ENCODE measurements at places on chromosomes 3 and 15.
A peak's percentile ranks its signal among the peaks of the same experiment; 100 is the strongest.

DNA sequence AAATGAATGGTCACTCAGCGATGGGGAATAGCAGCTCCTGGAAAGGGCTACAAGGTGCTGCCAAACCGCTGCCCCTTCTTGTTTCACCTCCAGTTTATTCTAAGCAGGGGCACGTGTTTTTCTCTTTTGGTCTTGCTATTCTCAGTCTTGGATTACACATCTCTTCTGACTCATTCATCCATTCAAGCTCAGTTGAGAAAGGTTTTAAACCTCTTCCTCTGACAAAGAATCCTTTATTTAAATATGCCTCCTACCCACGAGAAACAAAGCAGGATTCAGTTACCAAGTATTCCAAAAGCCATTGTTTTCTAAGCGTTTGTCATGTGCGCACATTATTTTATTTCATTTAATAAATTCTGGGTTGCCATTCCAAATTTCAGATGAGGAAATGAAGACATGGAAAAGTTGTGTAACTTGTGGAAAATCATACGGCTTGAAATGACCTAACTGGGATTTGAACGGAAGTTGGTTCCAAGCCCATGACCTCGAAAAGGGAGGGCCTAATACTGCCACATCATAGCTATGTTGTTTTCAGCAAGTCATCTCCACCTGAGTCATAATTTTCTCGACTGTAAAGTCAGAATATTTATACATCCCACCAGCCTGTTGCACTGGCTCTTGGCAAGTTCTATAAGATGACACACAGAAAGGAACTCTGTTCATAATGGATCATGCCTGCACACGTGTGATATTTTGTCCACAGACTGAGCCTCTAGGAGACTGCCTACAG is 292.0 kb upstream of the SLCO3A1 start:
- no peak for DNase-seq

GRCh38 chr15:74270854-74271520 is 34.9 kb downstream of the CCDC33 start:
- no peak for DNase-seq

GRCh38 chr15:75202251-75203016 is 752 bp downstream of the C15orf39 start:
- DNase-seq = peak; percentile 86

- no peak for DNase-seq
Measured at GRCh38 chr3:135869439-135870105, 96.0 kb upstream of the PPP2R3A start.

- no peak for DNase-seq
Measured at GRCh38 chr15:94352636-94353487, 121.5 kb downstream of the MCTP2 start.

GRCh38 chr3:17431484-17432045 is 310.9 kb downstream of the TBC1D5 start:
- no peak for DNase-seq

GRCh38 chr3:76212679-76213078 is 427.3 kb upstream of the ZNF717 start:
- DNase-seq = no peak

GRCh38 chr3:105758451-105758850 is 110.4 kb downstream of the CBLB start:
- DNase-seq = no peak

GRCh38 chr3:171462224-171462623 is 2.0 kb upstream of the TNIK start:
- peak; percentile 66 for DNase-seq

GRCh38 chr15:40242601-40243000 is 3.7 kb downstream of the PAK6 start:
- DNase-seq = no peak

GRCh38 chr3:45029661-45030060 is 3.6 kb downstream of the CLEC3B start:
- no peak for DNase-seq

GRCh38 chr15:63560741-63561448 is 36.3 kb upstream of the FBXL22 start:
- DNase-seq = peak; percentile 14

DNA sequence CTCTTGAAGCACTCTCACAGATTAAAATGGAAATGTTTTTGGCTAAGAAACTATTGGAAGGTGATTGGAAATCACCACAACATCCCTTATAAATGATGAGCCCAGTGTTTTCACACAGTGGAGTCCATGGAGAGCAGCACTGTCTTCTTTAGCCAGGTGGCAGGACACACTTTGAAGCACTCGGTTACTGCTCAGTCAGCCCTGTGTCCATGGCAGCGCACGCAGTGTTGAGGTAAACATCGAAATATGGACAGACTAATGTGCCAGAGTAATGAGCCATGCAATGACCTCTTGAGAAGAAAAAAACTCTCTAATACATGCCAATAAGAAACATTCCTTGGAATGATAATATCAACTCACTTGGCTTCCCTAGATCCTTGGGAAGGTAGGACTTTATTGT is 66.6 kb downstream of the TGFBR2 start:
- no peak for DNase-seq

GRCh38 chr15:70420086-70420947 is 322.6 kb upstream of the TLE3 start:
- no peak for DNase-seq

- no peak for DNase-seq
Measured at GRCh38 chr15:58451826-58452225, 20.0 kb downstream of the LIPC start.

DNA sequence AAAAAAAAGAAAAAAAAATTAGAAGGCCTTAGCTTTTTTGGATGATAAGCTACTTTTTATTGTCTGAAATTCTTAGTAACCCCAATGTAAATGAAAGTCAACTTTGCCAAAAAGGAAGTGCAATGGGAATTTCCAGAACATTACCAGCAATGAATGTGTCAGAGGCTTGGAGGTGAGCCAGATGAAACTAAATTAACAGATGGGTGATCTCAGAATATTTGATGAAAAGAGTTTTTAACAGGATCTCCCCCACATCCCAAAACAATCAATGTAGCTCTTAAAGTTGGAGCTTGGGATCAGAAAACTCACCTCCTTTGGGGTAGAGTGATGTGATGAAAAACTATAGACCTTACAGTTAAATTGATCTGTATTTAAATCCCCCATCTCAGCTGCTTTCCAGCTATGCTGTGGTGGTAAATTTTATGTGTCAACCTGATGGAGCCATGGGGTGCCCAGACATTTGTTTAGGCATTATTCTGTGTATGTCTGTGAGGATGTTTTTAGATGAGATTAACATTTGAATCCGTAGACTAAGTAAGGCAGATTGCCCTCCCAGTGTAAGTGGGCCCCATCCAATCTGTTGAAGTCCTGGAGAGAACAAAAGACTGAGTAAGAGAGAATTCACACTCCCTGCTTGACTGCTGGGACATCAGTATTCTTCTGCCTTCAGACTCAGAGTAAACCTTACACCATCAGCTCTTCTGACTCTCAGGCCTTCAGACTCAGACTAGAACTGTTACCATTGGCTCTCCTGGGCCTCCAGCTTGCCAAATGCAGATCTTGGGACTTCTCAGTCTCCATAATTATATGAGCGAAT is 84.3 kb upstream of the TNFSF10 start:
- no peak for DNase-seq

GRCh38 chr3:115533218-115533617 is 90.1 kb upstream of the GAP43 start:
- no peak for DNase-seq

DNA sequence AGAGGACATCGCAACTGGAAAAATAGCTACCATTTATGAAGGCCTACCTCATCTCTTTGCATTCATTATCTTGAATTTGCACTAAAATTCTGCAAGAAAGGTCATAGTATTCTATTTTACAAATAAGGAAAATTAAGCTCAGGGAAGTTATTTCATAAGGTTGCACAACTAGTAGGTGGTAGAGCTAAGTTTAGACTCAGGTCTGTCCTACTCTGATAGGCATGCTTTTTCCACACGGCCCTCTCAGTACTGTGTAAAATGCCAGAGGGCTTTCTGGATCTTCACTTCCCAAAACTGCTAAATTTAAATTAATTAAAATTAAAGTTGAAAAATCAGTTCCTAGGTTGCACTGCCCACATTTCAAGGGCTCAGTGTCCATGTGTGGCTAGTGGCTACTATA is 18.3 kb downstream of the MAP2K1 start:
- no peak for DNase-seq

- no peak for DNase-seq
Measured at GRCh38 chr3:135228201-135228600, 433.1 kb downstream of the EPHB1 start.

GRCh38 chr15:70880781-70881180 is 11.5 kb downstream of the THAP10 start:
- DNase-seq = no peak

DNA sequence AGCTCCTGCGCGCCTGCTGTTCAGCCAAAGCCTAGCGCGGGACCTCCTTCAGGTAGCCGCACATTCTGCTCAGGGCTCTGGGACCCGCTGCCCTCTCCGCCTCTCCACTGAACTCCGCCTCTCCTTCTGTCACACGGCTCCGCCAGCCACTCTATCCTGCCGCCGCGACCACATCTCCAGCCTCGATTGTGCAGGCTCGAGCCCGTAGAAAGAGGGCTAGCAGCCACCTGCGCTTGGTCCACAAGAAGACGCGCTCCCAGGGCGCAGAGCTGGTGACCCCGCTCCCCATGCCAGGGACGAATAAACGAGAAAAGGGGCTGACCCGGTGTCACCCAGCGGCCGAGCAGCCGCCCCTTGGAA is 1.1 kb upstream of the VIPR1 start:
- no peak for DNase-seq

- DNase-seq = no peak
Measured at GRCh38 chr3:33798113-33798417, 365 bp upstream of the PDCD6IP start.

- no peak for DNase-seq
Measured at GRCh38 chr3:148147903-148148302, 549.8 kb upstream of the AGTR1 start.

GRCh38 chr3:175093748-175094147 is 234.6 kb downstream of the NAALADL2 start:
- DNase-seq = no peak

DNA sequence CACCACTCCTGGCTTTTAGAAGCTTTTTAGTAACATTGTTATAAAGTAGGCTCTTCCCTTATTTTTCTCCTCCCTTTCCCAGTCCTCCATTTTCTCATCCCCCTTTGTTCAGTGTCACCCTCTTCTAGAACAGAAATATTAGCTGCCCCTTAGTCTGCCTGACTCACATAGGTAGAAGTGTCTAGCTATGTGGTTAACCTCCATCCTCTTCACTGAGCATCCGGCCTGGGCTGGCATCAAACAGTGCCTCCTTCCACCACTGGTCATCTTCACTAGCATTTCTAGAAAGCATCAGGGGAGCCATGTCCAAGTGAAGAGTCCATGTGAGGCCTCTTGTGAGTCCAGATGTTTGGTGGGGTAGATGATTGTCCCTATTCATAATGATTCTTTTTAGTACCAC is 70.0 kb upstream of the SKOR1 start:
- DNase-seq = no peak

DNA sequence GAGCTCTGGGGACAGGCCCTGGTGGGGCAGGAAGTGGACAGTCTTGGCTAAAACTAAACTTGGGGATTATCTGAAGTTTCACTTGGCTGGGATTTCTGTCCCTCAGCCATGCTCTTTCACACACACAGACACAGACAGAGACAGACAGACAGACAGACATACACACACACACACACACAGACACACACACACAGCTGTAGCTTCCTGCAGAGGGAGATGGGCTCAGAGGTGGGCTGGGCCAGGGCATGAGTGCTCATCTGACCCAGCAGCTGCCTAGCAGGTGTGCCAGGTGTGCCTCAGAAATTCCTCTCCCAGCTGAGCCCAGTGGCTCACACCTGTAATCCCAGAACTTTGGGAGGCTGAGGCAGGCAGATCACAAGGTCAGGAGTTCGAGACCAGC is 3.3 kb downstream of the RHOV start:
- no peak for DNase-seq

- DNase-seq = no peak
Measured at GRCh38 chr3:152738656-152739055, 96.3 kb upstream of the P2RY1 start.

DNA sequence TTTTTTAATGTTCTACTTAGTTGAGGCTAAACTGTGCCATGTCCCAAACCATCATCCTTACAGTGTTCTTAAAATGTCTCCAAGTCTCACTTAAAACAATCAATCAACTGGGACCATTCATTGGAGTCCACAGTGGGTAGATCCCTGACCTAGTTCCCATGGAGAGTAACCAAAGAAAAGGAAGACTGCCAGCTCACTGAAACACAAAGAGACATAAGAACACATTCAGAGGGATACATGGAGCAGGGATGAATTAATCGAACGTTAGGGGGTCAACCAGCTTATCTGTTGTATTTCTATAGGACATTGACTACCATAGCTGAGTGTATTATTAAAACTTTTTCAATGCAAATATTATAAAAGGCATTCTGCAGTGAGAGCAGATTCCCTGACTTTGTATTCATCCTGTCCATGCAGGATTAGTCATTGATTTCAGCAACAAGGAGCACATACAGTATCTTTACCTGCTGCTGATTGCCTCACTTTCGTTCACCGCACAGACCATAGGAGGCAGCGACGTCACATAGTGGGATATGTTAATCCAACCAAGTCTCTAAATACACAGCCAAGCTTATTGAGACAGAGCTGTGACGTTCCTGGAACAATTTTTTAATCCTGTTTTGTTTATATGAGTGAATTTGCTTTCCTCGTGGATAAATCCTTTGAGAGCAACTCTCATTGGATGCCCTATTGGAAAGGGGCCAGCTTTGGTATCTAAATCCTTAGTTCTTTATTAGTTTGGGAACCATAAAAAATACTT is 364.9 kb upstream of the RBMS3 start:
- DNase-seq = peak; percentile 36

- no peak for DNase-seq
Measured at GRCh38 chr15:40959331-40960141, 6.3 kb downstream of the CHAC1 start.

DNA sequence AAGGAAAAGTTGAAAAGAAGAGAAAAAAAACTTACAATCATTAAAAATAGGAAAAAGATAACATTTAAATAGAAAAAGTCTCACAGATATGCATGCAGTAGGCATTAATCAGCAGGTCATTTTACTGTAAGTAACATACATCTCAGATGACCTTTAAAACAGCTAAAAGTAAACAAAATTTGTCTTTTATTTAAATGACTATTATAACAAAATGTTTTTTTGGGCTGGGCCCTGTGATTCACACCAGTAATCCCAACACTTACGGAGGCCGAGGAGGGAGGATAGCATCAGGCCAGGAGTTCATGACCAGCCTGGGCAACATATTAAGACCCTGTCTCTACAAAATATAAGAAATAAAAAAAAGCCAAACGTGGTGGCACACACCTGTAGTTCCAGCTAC is 14.7 kb downstream of the IQGAP1 start:
- DNase-seq = no peak

DNA sequence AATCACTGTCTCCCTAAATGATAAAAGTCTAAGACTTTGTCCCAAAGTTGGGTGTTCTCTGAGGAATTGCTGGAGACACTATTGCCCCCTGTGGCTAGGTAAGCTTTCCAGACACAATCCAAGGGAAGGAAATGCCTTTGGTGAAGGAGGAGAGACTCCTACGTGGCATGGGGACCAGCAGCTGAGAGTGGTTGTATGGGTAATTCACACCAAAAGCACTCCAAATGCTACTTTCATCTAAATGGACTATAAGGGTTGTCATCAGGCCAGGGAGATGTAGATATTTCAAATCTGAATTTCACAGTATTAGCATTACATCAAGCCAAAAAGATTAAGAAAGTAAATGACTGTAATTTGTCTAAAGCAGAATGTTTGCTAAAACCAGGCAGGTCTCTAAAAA is 400.8 kb upstream of the THBS1 start:
- DNase-seq = no peak

- no peak for DNase-seq
Measured at GRCh38 chr15:67506775-67507747, 13.9 kb upstream of the C15orf61 start.

GRCh38 chr3:29805757-29806156 is 524.9 kb downstream of the RBMS3 start:
- DNase-seq = no peak

Data from CD4-positive, CD25-positive, alpha-beta regulatory T cell (primary cell).